ENCODE measurements at places on chromosomes 5 and 9.

GRCh38 chr5:73126957-73127356 lies 6.6 kb downstream of the TMEM171 start:
- no peak for DNase-seq

GRCh38 chr9:136748666-136749611 lies 614 bp upstream of the LCN6 start:
- DNase-seq, result no peak

- no peak for DNase-seq
Observed at GRCh38 chr5:56822981-56823380, 7.6 kb downstream of the MAP3K1 start.

- no peak for DNase-seq
Observed at GRCh38 chr9:92242260-92243136, 51.0 kb downstream of the IARS1 start.

DNA sequence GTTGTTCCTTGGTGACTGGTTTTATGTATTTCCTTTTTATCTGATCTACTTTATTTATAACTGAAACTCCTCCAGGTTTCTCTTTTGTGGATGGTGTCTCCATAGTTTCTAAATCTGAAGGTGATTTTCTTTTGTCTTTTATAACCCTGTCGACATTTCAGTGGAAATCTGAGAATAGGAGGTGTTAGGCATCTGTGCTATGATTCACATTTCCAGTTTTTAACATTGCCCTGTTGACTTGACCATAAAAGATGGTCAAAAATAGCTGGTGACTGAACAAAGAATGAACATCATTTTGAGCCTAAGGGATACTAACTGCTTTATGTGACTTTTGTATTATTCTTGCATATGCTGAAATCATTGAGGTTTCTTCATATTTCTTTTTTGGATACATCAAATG lies 190.5 kb downstream of the PCSK1 start:
- no peak for DNase-seq

GRCh38 chr5:42274913-42275312 lies 148.3 kb upstream of the GHR start:
- DNase-seq, result no peak

- no peak for DNase-seq
Observed at GRCh38 chr5:93717162-93717561, 24.2 kb downstream of the POU5F2 start.

DNA sequence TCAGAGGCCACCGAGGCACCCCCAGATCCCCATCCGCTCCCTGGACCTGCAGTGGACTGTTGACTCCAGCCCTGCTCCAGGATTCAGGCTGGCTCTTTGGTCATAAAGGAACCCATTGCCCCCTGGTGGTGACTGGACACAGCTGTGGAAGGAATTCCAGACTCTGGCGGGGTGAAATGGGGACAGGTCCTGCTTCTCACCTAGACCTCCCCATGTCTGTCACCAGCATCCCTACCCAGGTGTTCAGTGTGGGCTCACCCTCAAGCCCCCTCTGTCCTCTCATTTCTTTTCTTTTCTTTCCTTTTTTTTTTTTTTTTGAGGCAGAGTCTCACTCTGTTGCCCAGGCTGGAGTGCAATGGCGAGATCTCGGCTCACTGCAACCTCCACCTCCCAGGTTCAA lies 25.5 kb upstream of the STXBP1 start:
- no peak for DNase-seq

GRCh38 chr5:41978676-41979075 lies 53.6 kb downstream of the FBXO4 start:
- no peak for DNase-seq

DNA sequence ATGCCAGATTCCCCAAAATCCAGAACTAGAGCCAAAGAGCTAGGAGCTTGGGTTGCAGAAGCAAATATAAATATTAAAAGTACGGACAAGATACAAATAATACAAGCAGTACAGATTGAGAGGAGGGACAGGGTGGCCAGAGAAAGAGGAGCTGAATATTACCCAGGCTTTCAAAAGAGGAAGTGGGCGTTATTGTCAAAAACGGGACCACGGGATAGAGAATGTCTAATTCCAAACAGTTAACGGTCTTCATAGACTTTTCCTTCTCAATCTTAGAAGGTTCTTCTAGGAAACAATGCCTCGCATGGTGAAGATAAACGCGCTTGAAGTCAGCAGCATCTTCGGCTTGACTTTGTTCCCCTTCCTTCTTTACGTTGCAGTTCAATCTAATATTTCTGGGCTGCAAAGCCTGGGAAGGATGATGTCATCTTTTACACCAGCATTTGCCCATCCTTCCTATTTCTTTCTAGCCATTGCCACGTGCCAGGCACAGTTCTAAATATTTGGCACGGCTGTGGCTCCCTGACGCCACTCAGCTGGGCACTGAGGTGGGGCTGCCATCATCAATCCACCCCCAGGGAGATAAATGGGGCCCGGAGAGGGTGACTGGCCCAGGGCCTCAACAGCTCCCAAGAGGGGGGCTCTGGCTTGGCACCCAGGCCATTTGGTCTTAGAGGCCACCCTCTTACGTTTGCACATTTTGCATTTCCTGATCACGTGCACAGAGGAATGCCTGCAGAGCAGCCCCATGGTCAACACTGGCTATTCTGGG lies 16.3 kb upstream of the OLFM1 start:
- no peak for DNase-seq

GRCh38 chr5:151295791-151296477 lies 7.6 kb downstream of the SLC36A3 start:
- no peak for DNase-seq

- DNase-seq, result no peak
Observed at GRCh38 chr5:150639377-150639692, 1.1 kb upstream of the SYNPO start.

DNA sequence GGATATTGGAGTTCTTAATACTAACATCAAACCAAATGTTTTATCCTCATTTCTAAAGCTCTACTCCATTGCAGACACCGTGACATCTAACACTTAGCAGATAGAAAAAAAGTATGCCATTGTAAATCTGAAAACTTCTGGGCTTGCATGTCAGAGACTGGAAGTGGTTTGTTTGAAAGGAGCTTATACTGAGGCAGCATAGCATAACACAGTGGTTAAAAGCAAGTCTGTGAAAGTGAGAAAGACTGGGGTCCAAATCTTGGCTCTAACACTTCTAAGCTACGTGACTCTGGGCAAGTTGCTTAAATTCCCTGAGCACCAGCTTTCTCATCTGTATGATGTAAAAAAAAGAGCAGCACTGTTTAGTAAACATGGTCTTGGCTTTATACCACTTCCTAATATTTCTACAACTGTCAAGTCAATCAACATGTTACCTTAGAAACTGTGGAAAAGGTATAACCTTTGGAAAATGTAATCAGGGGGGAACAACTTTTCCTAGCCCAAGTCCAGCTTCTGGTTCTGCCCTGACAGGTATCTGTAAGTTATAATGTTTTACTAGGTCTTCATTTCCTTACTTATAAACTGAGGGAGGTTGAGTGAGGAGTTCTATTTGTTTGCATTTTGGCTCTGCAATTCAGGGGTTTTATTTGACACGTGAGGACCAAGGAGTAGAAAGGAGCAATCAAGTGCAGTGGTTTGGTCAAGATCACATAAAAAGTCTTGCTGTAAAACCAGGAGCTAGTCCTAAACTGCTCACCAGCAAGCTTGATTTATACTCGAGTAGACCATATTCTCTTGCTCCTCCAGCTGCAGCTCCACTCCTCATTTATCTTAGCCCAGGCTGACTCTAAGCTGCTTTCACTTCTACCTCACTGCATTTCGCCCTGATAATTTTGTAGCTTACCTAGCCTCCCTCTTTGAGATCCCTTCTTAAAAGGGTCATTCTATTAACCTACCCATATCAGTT lies 541.0 kb downstream of the RAB3C start:
- DNase-seq, result no peak

- DNase-seq, result no peak
Observed at GRCh38 chr9:123965801-123966686, 36.1 kb upstream of the DENND1A start.

- DNase-seq, result peak; percentile 41
Observed at GRCh38 chr5:155616779-155617392, 603.3 kb downstream of the KIF4B start.

- no peak for DNase-seq
Observed at GRCh38 chr9:110129425-110129824, 78.5 kb downstream of the C9orf152 start.

DNA sequence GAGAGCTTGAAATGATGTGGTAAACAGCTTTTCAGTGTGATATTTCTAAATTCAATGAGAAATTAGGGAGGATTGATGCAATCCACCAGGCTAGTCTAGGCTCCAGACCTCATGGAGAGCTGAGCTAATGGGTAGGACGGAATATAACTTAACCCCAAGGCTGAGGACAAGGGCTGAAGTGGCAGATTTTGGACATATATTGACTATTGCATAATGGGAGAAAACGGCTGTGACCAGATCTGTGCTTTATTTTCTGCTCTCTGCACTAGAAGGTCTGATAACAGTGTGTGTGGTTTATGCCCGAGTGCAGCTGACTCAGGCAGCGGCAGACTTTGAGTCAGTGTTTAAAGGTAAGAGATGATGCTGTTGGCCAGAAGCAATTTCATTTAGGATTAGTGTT lies 70.6 kb downstream of the ACTBL2 start:
- no peak for DNase-seq

DNA sequence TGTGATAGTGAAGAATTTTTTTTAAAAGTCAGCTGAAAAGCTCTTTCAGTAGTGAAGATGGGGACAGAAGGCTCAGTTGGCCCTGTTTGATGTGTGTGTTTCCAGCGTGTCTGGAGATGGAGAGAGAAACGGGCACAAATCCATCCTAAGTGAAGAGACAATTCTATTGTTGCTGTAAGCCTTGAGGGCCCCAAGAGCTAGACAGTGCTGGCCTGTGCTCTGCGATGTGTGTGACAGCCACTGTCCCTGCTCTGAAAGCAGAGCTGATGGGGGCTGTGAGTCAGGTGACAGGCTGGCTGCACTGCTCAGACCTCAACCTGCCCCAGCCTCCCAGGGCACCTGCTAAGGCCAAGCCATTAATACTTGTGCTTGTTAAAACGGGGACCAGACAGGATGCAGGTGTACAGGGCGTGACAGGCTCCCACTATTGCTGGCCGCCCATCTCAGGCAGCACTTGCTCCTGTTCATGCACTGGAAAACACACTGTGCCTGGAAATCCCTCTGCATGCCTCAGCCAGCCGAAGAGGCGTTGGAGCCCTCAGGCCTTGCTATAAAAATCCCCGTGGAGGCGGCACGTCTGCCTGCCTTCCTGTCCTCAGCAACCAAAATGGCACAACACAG lies 44.6 kb upstream of the SEMA4D start:
- no peak for DNase-seq

- DNase-seq, result no peak
Observed at GRCh38 chr9:132167192-132167591, 5.3 kb downstream of the NTNG2 start.

- no peak for DNase-seq
Observed at GRCh38 chr5:82601077-82601476, 322.9 kb upstream of the RPS23 start.

DNA sequence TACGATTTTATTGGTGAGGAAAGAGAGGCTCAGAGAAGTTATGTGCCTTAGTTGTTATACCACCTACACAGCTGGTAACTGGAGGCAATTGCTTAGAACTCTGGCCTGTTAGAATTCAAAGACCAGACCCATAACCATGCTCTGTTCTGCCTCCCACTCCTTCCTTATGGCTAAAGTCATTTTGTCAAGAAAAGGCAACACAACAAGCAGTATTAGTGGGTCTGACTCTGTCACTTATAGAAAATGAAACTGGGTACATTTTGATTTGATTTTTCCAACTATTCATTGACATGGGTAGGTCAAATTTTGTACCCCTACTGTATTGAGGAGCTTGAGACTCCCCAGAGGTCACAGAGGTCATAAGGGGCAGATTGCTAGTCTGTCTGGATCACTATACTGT lies 44.5 kb upstream of the NR3C1 start:
- no peak for DNase-seq

Data from stimulated activated CD4-positive, alpha-beta T cell treated with anti-CD3 and anti-CD28 coated beads, Interleukin-2, amount 100 ng/mL, for 48 hours (primary cell).